ENCODE measurements at places on chromosomes 12 and 14.

GRCh38 chr12:94553130-94553519, 93.5 kb upstream of the CEP83 start:
- DNase-seq = no peak

- no peak for DNase-seq
Observed at GRCh38 chr12:128025589-128026245, 241.3 kb upstream of the TMEM132C start.

DNA sequence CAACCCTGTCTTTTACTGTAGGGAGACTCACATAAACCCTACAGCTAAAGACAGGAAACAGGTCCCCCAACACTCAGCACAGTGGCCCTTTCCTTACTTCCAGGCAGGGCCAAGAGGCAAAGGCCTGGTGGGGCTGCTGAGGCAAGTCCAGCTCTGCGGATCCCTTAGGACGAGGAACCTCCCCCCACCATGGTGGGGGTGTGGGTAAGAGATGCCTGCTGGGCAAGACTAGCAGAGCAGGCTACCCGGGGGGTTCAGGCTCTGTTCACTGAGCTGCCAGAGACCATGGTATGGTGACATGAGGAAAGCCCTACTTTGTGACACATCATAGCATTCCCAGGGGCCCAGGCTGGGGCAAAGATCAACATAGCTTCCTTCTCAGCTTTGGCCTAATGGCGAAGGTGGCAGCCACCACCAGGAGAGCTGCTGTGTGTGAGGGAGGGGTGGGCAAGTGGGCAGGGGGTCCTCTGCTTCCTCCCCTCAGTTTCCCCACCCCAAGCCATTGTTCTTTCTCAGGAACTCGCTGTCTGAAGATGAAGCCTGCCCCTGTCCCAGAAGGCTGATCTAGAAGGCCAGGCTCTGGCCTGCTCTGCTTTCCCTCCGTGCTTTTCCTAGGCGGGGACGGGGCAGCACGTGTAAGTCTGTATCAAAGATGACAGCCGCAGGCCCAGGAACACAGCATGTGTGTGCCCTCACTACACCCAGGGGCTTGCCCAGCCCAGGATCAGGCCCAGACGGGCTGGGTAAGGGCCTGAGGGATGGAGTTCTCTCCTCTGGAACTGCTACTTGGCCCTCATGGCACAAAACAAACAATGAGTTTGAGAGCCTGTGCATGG, 10.1 kb upstream of the TINF2 start:
- DNase-seq = no peak

- no peak for DNase-seq
Observed at GRCh38 chr12:131869871-131870418, 24.5 kb upstream of the ULK1 start.

- no peak for DNase-seq
Observed at GRCh38 chr14:64194404-64194803, 99.8 kb downstream of the ESR2 start.

- DNase-seq = peak; percentile 24
Observed at GRCh38 chr12:9648701-9649531, 20.6 kb upstream of the CLEC2D start.

DNA sequence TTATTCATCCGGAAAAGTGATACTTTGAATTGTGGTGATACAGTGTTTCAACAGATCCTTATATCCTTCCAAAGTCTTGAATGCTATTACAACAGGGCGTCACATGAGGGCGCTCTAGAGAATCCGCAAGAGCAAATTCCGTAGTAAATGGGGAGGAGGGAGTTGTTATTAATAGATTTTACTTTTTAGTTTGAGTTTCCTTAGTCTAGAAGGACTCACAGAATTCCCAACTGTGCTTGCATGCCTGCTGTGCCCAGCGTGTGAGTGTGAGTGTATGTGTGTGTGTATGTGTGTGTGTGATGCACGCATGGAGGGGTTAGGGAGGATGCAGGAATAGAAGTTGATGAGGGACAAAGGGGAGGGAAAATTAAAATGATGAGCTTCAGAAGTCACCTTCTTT, 375.3 kb downstream of the C12orf75 start:
- no peak for DNase-seq

- no peak for DNase-seq
Observed at GRCh38 chr12:57323416-57323815, 72.4 kb upstream of the STAC3 start.

GRCh38 chr12:95673576-95673975, 117.0 kb downstream of the NTN4 start:
- DNase-seq = no peak

DNA sequence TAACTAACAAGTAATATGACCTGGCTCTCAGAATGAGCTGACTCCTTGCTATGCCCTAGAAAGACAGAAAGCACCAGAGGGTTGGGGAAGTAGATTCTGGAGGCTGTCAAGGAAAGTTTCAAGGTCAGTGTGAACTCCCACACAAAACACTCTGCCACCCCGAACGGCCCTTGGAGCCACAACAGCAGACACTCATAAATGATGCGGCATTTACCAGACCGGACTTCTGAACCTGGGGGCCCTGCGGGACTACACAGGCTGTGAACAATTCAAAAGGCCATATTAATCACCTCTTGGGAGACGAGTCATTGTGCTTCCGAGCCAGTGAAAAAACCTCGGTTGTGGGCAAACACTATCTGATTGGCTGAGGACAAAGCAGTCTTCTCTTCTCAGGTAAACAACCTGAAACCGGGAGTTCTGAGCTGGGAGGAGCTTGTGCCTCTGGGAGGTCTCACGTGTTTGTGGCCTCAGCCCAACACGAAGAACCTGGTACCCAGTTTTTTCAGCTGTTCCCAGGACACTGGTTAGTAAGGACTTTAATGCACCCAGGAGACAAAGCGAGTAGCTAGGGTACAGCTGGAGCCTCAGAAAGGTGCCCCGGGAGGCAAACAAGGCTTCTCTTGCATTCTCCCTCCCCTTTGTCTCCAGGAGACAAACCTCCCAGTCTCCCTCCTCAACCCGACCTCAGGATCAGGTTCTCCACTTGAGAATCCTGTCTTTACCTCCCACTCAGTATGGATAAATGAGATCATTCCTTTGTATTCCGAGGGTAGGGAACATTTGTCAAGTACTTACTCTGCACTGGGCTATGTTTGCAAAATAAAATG, 35.3 kb downstream of the VWF start:
- no peak for DNase-seq

GRCh38 chr12:89475203-89475990, 49.2 kb downstream of the GALNT4 start:
- DNase-seq = no peak

All from hematopoietic multipotent progenitor cell treated with erythropoietin and hydrocortisone succinate and interleukin-3 and kit ligand, for 17 days (in vitro differentiated cells).